ENCODE measurements at places on chromosomes 11 and 22.
A peak's percentile ranks its signal among the peaks of the same experiment; 100 is the strongest.

DNA sequence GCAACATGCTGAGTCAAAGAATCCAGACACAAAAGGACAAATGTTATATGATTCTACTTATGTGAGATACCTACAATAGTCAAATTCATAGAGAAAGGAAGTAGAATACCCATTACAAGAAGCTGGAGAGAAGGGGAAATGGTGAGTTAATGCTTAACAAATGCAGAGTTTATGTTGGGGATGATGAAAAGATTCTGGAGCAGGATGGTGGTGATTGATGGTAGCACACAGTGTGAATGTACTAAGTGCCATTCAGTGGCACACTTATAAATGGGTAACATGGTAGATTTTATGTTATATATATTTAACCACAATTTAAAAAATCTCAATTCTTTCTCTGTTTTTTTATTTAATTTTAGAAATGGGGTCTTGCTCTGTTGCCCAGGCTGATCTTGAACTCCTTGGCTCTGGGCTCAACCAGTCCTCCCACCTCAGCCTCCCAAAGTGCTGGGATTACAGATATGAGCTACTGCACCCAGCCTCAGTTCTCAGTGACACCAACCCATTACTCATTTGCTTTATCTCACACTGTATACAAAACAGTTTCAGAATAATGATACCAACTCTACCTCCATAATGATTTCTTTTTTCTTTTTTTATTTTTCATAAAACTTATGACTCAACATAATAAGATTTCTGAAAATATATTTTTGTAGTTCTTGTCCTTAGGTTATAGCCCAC is 9.6 kb upstream of the RELA start:
- no peak for DNase-seq

- peak; percentile 68 for DNase-seq
These were observed 15.7 kb upstream of the PGA3 start for GRCh38 chr11:61187505-61188130.

GRCh38 chr11:117869604-117870003 is 6.9 kb downstream of the FXYD6 start:
- DNase-seq, result no peak

GRCh38 chr11:33258631-33259205 is 1.5 kb downstream of the HIPK3 start:
- DNase-seq, result no peak

DNA sequence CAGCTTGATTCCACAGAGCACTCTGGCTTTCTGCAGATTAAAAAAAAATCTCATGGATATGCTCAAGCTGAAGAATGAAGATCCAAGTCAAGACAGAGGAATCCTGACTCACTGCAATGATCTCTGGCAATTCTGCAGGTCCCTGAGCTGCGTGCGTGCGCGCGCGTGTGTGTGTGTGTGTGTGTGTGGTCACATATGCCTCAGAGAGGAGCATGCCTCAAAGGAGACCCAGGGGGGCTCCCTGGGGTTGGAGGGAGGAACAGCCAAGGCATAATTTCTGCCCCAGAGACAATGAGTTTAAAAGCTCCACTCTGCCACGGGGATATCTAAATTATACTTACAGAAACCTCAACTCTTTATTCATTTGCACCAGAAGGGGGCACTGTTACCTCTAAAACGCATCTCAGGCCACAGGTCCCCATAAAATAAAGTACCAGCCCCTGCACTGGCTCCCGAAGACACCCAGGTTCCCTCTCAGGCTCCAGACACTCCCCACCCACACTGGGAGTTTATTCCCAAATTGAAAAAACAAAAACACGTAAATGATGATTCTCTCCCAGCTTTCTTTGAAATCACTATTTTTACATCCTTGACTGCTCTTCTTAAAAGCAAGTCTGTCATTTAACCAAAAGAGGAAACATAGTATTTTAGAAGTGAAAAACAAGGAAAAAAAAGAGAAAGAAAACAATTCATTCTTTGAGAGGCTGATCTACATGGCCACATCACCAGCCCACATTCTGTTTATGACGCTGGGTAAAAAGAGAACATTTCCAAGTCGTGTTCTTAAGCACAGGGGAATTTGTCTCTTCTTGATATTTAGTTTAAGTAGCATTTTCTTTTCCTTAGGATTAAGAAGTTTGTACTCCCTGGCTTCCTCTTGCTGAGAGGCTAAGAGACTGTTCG is 401.0 kb downstream of the LARGE1 start:
- DNase-seq, result no peak

- DNase-seq, result no peak
These were observed 23.8 kb downstream of the TEAD1 start for GRCh38 chr11:12698048-12698447.

DNA sequence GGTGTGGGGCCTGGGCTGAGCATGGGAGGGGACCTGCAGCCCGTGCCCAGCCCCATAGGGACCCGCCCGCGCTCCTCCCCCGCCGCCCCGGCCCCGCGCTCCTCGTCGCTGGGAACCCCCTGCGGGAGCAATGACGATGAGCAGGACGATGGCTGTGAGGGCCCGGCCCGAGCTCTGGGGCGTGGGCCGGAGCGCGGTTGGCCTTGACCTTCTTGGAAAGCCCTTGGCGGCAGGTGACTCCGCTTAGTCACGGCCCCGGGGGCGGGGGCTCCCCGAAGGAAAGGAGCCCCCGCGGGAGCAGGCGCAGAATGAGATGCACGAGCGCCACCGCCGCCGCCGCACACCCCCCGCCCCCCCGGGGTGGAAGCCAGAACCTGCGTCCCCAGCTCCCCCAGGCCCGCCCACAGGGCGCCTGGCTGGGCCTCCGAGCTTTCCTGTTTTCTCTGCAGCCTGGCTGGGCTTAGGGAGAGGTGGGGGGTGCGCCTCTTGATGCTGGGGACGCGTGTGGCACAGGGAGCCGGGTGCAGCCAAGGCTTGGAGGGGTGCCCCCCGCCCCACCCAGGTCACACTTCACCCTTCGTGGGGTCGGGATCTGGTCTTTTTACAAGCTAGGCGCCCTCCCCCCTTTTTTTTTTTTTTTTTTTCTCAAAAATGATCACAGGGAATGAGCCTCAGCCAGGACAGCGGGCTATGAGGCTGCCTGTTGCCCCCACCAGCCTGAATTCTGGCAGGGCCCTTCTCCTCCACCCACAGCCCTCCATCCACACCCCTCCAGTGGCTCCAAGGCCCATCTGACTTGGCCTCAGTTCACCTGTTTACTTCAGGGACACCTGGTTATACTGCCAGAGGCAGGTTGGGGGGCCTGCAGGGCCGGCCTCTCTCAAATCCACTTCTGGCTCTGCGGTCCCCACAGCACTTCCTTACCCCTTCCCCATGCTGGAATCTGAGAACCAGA is 17.9 kb downstream of the CRELD2 start:
- DNase-seq, result peak; percentile 98

DNA sequence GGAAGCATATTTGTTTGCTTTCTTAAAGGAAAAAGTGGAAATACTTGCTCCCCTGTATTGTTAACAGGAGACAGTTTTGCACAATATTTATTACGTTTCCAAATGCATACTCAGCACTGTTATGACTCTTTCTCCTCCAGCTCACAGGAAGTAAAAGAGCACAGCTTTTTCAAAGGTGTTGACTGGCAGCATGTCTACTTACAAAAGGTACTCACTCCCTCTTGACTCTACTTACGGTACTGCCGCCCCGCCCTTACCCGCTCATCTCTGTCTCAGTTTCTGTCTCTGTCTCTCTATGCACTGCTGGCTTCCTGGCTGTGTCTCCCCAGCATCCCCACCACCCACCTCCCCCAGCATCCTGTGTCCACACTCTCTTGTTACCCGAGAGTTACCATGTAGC is 32.2 kb upstream of the MYO18B start:
- DNase-seq, result no peak

DNA sequence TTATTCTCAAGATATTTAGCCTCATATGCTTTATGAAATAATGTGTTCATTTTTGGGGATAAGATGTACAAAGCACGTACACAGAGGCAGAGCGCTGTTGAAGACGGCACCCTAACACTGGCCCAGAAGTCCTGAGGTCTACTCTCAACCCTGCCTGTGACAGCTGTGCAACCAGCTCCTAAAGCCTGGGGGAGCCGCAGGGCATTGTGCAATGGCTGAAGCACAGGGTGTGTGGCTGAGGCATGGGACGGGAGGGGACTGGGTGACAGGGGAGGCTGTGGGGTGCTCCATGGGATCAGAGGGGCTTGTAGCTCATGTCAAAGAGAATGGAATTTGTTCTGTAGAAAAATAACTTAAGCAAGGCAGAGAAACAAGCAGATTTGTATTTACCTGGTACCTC is 27.7 kb downstream of the FAM227A start:
- DNase-seq, result no peak

DNA sequence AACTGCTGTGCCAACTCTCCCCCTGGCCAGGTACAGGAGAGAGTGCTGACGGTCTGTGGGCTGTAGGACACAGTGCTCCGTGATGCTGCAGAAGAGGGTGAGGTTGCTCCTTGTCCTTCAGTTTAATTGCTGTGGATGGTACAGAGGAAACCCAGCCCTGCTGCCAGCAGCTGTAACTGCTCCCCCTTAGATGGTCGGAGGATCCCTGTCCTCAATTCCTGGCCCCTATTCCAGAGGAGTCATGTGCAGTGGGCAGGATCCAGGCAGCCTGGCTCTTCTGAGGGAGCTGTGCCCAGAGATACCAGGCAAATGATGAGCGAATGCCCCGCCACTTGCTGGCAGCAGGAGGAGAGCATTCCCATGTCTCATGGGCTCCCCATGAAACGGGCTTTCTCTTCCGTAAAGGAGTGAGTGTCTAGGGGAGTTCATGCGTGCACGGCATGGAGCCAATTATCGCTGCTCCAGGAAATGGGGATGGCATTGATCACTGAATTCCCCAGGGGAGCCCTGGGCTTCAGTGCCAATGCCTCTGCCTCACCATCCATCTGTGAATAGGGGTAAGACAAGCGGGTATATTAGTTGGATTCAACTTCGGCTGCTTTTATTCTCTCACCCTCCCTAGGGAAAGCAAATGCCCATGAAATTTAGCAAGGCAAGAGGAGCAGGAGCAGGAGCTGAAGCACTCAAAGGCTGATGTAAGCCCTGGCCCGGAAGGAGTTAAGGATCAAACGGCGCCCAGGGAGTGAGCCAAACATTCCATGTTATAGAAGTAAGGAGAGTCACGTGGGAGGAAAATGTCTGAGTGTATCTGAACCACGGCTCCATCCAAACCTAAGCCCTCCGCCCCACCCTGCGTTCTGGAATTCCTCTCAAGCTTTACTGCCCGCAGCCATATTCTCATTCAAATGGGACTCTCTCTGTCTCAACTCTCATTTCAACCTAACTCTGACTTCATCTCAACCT is 51.0 kb upstream of the CSNK2A3 start:
- DNase-seq, result no peak

DNA sequence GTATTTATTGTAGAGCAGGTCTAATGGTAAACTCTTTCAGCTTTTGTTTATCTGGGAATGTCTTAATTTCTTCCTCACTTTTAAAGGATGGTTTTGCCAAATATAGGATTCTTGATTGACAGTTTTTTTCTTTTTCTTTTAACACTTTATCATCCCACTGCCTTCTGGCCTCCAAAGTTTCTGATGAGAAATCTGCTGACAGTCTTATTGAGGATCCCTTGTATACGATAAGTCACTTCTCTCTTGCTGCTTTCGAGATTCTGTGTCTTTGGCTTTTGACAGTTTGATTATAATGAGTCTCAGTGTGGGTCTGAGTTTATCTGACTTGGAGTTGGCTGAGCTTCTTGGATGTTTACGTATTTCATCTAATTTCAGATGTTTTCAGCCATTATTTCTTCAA is 6.7 kb upstream of the TSKU start:
- no peak for DNase-seq

DNA sequence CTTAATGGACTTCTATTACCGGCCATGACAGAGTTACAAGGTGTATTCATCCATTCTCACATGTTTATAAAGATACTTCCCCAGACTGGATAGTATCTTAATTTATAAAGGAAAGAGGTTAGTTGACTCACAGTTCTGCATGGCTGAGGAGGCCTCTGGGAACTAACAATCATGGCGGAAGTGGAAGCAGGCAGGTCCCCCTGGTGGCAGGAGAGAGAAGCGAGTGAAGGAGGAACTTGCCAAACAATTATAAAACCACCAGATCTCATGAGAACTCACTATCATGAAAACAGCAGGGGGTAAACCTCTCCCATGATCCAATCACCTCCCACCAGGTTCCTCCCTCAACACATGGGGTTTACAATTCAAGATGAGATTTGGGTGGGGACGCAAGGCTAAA is 170.0 kb upstream of the PDGFD start:
- DNase-seq, result no peak

GRCh38 chr11:99781074-99781473 is 760.3 kb downstream of the CNTN5 start:
- no peak for DNase-seq

GRCh38 chr11:45275828-45276227 is 10.3 kb downstream of the SYT13 start:
- no peak for DNase-seq

DNA sequence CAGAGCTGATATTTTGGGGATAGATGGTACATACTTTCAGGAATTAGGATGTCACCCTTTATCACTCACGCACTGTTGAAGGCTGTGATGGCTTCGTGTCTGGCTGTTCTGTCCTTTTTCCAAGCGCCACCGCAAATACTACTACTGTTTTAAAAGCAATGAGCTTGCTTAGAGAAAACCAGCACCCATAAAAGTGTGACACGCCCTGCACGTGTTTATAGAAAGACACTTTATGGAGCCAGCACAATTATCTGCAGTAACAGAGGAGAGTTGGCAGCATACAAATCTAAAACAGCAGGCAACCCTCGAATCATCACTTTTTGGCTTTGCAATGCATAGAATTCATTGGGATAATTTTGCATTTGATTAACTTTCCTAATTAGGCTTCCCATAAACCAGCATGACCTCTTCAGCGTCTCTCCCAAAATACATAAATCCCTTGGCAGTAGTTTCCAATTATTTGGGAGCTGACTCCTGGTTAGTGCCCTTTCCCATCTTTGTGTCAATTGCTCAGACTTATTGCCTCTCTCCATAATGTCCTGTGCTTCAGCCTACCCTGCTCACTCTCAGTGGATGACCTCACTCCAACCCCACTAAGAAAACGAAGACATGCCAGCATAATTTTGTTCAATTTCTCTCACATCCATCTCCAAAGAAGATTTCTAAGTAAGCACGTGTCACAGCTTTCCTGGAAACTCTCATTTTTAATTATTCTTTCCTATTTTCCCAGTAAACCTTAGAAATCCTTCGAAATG is 118.7 kb upstream of the LARGE1 start:
- DNase-seq, result no peak

- no peak for DNase-seq
These were observed 25.8 kb downstream of the KCNC1 start for GRCh38 chr11:17760102-17761029.

GRCh38 chr22:44765571-44766285 is 13.4 kb downstream of the ARHGAP8 start:
- no peak for DNase-seq

- DNase-seq, result no peak
These were observed 84.3 kb upstream of the SHISAL1 start for GRCh38 chr22:44396727-44397722.

GRCh38 chr11:126592496-126593410 is 237.3 kb downstream of the ST3GAL4 start:
- no peak for DNase-seq

DNA sequence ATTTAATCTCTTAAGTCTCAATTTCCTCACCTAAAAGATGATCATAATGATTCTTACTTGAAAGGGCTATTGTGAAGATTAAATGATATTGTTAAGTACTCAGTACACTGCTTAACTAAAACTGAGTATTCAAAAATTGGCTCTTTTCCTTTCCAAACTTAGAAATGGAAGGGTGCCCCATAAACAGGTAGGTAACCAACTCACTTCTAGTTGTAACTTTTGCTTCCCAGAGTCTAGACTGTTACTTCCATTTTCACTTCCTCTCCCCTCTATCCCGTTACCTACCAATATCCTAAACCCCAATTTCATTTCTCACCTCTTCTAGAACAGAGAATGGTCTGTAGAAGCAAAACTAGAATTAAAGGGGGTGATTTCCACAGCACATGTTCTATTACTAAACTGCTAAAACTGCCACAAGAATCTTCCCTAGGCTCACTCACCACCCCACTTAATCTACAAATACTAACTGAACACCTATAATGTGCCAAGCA is 50.0 kb downstream of the RRAS2 start:
- no peak for DNase-seq
